ENCODE measurements at places on chromosomes 4 and X.

DNA sequence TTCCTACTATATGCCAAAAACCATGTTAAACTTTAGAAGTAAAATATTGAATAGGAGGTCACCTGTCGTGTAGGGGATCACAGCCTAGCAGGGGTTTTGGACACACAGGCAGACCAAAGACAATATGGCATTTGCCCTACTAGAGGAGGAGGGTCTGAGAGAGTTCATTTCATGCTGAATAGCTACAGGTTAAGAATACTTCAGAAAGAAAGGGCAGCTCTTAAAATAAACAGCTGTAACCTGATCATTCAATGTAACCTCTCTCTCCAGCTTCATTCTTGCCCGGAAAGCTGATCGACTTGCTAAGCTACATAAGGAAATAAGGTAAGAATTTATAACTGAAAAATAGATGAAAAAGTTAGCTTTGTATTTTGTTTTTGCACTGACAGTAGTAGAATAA lies 79.9 kb downstream of the MAOA start:
- no peak for DNase-seq

DNA sequence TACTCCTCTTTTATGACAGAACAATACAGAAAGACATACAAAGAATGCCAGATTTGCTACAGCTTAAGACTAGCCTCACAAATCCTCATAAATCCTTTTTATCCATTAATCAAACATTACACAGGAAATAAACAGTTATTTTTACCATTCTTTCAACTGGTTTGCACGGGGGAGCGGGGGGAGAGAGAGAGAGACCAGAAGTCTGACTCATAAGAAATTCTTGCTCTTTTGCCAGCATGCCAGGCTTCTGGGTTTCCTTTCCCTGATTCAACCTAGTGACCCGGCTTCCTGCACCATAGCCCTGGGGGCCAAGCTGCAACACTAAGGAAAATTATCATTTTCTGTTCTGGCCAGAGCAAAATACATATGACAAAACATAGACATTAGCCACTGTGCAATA lies 6.8 kb upstream of the RRAGB start:
- no peak for DNase-seq

DNA sequence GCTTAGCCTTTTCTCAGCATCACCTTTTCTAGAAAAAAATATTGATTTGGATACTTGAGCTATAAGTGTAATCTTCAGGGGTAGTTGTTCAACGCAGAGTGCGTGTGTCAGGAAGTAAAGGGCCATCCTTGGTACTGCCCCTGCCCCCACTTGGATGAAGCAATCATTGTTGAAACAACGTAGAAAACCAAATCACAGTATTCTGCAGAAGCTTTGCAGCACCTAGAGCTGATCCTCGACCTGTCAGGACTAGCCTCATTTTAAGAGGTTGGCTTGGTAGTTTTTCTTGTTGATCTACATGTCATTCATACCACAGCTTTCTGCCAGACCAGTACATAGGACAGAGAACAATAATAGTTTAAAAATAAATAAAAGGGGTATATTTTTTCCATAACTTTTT lies 65.3 kb upstream of the MYOZ2 start:
- no peak for DNase-seq

GRCh38 chr4:158571736-158572135 lies 50.1 kb downstream of the RXFP1 start:
- DNase-seq = no peak

DNA sequence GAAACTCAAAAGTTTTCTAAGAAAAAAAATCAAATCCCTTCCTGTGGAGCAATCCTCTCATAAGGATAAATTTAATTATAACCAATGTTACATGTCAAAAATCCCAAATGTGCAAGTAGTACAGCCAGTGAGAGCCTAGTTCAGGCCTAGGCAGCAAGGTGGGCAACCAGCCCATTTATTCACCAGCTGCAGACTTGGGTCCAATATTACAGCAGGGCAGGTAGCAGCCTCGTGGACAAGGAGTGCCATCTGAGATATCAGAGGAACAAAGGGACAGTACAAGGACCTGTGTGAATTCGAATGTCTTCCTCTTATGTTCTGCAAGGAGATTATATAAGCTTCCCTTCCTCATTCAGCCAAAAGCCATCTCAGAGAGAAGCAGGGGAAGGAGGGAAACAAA lies 6.6 kb downstream of the HELQ start:
- DNase-seq = no peak

DNA sequence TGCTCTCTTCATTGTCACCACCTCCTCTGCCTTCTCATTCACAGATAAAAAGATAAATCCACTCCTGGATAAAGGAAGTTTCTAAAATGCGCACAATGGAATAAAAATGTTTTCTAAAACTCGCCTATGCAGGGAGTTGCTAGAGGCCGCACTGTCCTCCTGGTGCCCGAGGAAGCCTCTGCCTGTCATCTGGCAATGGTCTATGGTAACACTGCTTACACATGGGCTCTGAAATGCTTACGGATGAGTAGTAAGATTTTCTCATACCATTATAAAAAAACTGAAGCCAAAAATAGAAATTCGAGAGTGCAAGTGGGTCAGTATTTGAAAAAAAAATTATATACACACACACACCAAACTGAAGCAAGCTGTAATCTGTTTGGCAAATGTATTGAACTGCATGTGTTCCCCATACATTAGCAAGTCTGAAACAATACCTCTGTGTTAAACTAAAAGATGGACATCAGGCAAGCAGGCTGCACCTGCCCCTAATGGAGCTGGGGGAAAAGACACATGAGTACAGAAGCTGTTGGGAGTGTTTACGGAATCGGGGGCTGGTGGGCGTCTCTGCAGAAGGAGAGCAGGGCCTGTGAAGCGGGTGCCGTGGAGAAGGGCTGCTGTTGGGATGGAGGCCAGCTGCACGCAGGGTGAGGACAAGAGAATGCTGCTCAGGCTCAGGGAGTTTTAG lies 103.3 kb upstream of the FAT1 start:
- DNase-seq = no peak

DNA sequence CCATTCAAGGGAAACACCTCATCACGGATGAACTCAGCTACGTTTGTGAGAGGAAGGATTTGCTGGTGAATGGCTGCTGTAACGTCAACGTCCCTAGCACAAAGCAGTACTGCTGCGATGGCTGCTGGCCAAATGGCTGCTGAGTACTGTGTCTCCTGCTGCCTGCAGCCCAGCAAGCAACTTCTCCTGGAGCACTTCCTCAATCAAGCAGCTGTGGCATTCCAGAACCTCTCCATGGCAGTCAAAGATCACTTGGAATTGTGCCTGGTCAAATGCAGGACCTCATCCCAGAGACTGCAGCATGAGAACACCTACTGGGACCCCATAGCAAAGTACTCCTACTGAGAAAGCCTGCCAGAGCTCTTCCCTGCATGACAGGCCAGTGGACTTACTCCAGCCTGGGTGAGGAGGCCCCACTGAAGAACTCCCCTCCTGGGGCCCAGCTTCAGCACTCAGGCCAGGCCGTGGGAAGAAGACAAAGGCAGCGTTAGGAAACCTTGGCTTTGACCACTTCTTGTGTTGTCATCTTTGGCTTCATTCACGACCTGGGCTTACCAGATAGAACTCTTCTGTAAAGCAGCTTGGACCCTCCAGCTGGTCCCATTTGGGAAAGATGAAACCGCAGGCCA lies 244.3 kb downstream of the RBMX2 start:
- DNase-seq = no peak

DNA sequence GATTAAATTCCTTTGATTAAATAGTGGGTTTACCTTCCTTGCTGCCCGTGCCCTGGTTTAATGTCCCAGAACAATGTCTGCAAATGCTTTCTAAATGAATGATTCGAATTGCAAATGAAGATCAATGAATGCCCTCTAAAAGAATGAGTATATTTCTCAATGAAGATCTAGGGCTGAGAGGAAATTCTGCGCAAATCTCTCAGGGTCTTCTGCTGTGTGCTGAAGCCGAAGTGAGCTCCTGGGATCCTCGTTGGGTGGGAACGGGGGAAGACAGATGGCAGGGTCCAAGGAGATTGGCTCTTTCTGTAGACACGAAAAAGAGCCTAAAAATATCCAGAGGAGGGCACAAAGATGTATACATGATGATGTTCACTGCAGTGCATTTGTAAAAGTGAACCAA lies 224.8 kb downstream of the STIM2 start:
- no peak for DNase-seq

DNA sequence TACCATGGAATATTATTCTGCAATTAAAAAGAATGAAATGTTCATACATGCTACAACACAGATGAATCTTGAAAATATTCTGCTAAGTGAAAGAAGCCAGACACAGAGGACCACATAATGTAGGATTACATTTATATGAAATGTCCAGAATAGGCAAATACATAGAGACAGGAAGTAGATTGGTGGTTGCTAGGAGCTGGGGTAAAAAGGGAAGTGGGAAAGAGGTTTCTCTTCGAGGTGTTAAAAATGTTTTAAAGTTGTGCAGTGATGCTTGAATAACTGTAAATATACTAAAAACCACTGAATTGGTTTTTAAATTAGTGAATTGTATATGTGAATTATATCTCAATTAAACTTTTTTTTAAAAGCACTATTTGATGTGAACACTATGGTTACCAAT lies 3.6 kb upstream of the NXT2 start:
- no peak for DNase-seq

DNA sequence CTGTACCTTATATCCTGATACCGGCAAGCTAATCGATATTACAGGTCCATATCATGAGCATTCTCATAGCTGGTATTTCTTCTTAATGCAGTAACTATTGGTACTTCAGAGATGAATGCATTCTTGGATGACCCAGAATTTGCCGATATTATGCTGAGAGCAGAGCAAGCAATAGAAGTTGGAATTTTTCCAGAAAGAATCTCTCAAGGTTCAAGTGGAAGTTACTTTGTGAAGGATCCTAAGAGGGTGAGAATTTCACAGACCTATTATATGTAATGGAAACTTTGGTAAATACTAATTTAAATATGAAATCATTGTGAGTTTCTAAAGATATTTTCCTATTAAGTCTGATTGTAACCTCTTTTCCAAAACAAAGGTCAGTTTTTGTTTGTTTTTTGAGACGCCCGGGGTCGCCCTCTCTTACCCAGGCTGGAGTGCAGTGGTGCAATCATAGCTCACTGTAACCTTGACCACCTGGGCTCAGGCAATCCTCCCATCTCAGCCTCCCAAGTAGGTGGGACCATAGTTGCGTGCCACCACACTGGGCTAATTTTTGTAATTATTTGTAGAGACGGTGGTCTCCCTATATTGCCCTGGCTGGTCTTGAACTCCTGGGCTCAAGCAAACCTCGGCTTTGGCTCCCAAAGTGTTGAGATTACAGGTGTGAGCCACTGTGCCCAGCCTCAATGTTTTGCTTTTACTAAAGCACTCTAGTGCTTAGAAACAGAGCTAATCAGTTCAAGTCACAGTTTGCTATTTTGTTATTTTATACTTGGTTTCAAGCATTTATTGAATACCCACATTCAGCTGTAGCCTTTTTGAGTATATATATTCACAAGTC lies 18.6 kb downstream of the PI4K2B start:
- DNase-seq = no peak

DNA sequence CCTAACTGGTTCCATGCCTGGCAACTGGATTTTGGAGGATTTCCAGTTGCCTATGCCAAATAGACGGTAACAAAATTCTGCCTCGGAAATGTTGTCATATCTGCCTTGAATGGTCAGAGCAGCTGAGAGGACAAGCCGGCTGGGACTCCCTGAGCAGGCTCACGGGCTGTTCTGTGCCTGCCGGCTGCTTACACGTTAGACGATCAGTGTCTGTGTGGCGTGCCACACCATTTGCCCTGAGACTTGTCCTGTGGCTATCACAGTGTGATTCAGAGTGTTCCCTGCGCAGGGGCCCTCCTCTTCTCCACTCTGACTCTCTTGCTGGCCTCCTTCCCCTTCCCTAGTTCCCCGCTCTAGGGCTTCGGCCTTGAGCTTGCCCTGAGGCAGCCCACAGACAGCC lies 42.4 kb downstream of the RAI2 start:
- DNase-seq = no peak

DNA sequence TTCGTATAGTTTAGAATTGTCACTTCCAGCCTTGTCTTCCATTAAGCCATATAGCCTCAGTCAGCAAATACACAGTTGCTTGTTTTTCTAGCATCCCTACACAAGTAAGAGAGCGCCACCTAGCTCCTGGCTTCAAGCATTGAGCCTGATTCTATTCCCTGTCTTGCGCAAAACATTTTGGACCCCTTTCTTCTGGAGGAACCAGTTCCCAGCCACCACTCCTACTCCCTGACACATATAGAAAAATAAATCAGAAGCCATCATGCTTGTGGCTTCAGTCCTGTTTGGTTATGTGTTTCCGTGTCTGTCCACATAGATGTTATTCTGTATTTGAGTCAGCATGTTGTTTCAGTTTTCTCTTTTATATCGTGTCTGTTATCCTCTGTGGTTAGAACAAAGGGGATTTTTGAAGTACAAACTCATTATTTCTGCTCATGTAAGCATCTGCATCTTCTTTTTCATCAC lies 59.9 kb downstream of the GK start:
- no peak for DNase-seq

DNA sequence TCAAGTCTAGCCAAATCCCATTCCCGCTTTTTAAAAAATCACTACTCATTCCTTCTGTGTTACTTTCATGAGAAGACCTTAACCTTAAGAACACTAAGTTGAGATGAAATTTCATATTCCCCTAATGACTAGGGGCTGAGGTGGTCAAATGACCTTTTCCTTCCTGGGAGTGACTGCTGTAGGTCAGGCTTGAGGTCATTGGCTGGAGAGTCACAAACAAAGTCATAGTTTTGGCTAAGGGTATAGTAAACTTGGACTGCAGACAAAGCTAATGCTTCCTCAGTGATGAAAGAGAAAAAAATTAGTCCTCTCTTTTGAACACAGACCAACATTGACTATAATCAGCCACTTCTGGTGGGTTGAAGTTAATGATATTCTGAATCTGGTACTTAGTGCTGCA lies 16.0 kb upstream of the FGF2 start:
- DNase-seq = no peak

DNA sequence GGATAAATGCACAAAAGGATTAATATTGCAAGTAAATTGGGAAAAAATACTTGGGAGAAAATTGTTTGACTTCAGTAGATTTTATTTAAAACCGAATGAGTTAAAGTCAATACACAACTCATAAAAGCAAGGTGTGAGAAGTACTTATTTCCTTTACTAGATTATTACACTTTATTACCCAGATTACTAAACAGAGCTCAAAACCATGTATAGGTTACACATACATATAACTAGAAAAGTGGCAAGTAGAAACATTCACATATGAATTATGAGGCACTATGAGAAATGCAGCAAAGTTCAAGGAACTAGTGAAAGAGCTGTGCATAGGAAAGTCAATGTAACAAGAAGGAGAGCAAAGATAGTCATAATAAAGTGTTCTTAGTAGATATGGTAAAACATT lies 113.0 kb downstream of the CXXC4 start:
- DNase-seq = no peak

- no peak for DNase-seq
Observed at GRCh38 chr4:44984083-44984482, 257.7 kb upstream of the GNPDA2 start.

DNA sequence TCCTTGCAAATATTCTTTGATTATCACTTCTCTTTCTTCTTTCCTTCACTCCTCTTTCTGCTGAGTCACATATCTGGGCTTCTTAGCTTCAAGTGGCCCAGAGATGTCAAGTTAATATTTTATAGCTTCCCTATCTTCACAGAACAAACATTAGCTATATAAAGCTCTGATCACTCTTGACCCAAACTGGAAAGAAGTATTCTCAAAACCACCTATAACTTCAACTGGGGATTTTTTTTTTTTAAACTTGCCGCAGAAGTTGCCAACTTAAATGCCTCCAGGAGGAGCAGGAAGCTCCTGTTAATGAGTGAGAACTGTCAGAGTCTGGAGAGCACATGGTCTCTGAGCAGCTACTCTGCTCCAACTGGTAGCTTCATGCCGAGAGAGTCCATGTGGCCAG lies 233.3 kb upstream of the EDNRA start:
- DNase-seq = no peak

Data from activated CD8-positive, alpha-beta memory T cell treated with anti-CD3 and anti-CD28 coated beads for 4 hours (primary cell).